NCI-H774 (cell line): ENCODE measurements at places on chromosomes 5 and 9.

- no peak for DNase-seq
These were observed 339.9 kb downstream of the TENT4A start for GRCh38 chr5:7053125-7053524.

GRCh38 chr5:35651002-35651756 lies 33.5 kb downstream of the SPEF2 start:
- DNase-seq, result no peak

DNA sequence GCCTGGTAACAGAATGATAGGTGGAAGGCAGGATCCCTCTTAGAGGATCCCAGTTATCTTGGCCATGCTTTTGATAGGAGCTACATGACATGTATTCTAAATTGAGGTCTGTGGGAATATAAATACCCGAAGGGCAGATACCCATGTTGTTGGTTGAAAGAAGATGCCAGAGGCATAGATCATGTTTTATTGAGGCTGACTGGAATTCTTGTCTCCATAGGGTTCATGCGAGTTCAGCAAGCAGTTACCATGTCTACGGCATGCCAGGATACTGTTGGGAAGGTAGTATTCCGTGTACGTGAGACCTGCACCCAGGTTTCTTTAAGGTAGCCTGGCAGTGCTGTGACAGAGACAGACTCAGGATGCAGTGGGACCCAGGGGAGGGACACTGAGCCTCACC lies 230.7 kb downstream of the NR3C1 start:
- DNase-seq, result no peak

GRCh38 chr5:36300191-36300926 lies 1.3 kb downstream of the RANBP3L start:
- DNase-seq, result no peak

GRCh38 chr9:134333234-134333873 lies 7.1 kb downstream of the RXRA start:
- DNase-seq, result no peak

DNA sequence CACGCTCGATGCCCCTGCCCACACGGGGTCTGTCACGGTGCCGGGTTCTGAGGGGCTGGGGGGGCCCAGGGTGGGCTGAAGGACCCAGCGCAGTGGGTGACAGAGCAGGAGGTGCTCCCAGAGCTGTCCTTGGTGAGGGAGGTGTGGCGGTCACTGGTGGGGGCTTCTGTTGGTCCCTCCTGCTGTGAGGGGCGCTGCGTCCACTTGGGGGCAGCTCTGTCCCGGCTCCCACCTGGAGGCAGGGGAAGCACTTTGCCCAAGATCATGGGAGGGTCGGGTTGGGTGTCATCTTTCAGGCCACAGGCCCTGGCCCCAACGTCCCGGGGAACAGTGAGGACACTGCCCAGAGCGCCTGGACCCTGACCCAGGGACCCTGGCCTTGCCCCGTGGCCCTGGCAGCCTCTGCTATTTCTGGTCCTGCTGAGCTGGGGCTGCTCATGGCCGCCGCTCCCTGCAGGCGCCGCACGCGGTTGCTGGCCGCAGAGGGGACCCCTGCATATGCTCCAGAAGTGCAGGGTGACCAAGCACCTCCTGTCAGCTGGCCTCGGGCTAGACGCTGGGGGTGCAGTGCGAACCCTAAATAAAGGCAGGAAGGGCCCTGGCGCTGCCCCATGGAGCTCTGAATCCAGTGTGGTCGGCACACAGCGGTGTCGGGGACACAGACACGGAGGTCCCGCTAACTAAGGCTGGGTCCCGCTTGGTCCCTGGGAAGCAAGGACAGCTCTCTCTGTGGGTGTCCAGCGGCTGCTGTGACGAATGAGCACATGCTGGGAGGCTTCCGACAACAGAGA lies 11.6 kb upstream of the RNU6ATAC start:
- no peak for DNase-seq

DNA sequence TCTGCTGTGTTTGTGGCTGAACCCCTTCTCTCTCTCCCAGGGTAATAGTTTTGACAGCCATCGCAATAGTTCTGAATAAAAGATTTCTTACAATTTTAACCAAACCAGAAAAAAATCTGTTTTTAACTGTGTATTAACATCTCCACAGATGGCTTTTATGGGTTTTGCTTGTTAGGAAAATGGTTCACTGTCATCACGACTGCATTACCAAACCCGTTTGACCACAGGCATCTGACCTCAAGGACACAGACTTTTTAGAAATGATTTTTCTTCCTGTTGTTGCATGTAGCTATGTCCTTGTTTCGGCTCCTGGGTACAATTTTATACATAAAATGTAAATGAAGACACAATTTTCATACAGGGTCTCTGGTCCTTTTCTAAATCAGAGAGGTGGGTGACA lies 316.1 kb downstream of the IRX1 start:
- no peak for DNase-seq

- DNase-seq, result no peak
These were observed 36.8 kb downstream of the IQGAP2 start for GRCh38 chr5:76439929-76440328.

GRCh38 chr5:151569132-151570046 lies 21.7 kb downstream of the FAT2 start:
- no peak for DNase-seq

DNA sequence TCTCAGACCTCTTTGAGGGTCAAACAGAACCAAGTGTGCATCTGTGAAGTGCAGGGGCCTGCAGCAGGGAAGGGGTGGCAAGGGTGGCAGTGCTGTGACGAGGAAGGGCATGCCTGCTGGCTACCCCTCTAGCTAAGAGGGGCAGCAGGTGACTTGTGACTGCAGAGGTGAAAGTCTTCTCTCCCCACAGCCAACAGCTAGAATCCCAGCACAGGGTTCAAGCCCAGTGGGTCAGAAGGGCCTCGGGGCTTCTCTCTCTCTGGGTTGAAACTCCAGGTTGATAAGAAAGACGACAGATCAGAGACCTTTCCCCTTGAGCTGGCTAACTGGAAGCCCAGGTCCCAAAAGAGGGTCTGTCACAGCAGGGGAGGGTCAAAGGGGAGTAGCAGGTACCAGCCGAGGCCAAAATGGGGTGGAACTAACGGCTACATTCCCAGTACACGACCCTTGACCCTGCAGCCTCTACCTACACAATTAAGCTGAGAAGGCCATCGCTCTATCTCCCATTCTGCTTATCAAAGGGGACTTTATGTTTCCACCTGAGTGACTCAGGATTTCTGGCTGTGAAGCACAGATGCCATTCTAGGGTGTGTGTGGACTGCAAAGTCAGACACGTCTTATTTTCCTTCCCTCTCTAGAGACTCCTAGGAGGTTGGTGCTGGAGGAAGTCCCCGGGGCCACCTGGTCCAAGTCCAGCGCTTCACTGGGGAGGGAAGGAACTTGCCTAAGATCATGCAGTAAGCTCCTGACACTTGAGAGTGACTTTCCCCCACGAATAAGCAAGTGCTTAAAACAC lies 14.6 kb downstream of the ANKS6 start:
- no peak for DNase-seq

- DNase-seq, result peak; percentile 74
These were observed 41.7 kb downstream of the KLF4 start for GRCh38 chr9:107447834-107448233.

GRCh38 chr5:172542651-172543131 lies 88.4 kb upstream of the SH3PXD2B start:
- no peak for DNase-seq

DNA sequence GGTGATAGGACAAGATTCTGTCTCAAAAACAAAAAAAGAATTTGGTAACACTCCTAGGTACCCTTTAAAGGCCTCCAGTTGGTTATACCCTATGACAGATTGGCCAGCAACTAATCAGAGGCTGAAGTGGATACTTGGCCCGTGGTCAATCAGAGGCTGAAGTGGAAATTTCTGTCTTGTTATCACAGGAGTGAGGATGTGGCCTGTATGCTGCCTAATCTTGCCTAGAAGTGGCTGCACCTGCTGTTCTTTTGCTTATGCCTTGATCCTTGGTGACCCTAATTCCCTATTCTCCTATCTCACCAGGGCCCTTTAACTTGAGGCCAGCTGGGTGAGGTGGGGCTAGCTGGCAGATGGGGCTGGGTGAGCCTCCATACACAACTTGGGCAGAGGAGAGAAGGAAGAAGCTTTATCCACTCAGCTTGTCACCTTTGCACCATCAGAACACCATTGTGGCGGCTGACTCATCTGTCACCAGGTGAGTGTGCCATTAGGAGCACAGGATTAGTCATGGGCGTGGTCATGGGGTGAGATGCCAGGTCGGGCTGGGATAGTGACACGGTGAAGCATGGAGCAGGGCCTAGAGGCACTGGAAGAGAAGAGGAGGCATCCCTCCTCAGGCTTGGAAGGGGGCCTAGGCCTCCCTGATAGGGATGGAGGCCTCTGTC lies 41.5 kb downstream of the SAR1B start:
- DNase-seq, result no peak

DNA sequence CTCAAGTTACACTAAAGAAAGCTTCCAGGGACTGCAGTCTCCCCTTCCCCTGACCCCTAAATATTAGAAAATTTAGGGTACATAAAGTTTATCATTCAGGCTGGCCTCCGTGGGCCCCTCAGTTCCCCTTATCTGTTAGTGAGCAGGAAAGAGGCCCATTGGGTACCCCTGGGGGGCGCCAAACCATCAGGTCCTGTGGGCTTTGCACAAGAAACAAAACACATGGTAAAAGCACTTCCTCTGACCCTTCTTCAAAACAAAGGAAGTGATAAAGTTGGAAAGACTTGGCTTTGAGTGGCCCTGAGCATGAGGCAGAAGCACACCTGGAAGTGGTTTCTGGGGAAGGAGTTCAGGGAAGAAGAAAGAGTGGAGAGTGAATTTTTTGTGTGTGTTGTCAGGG lies 213.0 kb downstream of the SMARCA2 start:
- DNase-seq, result no peak

GRCh38 chr9:86486891-86487837 lies 133.0 kb upstream of the TUT7 start:
- DNase-seq, result peak; percentile 1

DNA sequence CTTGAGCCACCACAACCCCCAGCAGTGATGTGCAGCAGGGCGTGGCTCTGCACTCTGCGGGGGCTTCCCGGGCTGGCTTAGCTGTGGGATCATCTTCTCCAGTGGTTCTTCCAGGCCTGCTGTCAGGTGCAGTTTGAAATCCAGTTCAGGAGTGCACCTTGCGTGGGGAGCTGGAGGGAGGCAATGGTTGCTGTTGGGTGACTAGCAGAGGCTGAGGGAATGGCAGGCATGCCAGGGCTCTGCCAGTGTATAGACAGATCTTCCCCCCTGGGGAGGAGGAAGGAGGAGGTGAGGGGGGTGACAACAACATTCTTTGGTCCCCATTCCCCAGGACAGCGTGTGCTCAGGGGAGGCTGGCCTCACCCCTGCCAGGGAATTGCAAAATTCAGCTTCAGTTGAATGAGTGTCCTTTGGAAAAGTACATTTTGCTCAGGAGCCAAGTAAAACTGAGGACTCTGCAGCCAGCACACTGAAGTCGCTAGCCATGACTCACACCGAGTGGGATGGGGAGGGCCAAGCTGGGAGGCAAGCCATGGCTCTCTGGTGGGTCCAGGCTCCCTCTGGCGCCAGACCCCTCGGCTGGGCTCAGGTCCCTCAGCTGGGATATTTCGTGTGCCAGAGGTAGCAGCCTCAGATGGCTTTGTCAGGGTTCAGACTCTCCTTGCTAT lies 35.0 kb downstream of the ERGIC1 start:
- no peak for DNase-seq

DNA sequence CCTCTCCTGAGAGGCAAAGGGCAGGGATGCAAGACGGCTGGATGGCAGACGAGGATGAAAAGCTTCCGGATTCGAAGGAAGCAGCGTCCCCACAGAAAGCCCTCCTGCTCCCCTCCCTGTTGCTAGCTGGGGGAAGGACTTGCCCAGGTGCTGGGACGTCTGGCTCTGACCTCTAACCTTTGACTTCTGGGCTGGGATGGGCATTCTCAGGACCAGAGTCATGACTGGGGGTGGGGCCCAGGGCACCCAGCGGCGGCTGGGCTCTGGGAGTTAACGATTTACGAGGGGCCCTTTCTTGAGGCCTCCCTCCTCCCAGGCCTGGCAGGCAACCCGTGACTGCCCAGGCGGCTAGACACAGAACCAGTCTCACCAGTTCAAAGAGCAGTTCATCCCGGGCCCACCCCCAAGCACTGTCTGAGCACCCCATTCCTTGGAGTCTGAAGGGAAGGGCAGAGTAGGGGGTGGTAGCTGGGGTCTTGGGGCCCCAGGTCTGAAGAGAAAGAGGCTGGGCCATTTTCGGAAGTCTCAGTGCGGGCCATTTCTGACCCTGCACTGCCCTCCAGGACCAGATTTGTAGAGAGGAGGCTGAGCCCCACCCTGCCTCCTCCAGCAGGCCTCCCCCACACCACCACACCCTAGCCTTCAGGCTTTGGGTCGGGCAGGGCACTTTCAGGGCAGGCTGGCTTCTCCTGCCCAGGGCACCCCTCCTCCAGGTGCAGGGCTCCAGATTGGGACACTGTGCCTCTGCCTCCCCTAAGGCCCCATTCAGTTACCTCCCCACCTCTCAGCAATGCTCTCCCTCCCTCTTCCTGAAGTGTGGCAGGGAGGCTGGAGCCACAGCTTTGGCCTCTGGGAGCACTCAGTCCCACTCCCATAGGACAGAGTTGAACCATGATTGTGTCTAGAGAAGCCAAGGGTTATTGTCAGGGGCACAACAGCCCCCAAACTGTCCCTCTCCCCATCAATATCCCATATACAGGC lies 5.0 kb upstream of the CXXC5 start:
- no peak for DNase-seq

- no peak for DNase-seq
These were observed 503.6 kb upstream of the PAPPA start for GRCh38 chr9:115649991-115650472.

DNA sequence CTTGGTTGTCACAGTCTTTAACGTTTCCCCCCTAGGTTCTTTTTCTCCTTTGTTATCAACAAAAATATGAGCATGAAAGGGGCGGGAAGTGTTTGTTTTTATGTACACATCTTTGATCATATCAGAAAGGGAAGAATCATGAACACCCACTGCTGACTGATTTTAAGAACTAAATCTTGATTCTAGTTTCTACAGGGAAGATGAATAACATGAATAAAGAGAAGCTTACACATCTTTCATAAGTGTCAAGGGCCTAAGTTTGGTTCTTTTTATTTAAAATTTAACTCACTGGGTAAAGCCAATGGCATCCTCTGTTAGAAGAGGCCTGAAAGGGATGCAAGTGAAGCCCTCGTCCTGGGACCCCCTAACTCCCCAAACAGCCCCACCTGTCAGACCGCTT lies 14.8 kb upstream of the CTNNA1 start:
- no peak for DNase-seq

DNA sequence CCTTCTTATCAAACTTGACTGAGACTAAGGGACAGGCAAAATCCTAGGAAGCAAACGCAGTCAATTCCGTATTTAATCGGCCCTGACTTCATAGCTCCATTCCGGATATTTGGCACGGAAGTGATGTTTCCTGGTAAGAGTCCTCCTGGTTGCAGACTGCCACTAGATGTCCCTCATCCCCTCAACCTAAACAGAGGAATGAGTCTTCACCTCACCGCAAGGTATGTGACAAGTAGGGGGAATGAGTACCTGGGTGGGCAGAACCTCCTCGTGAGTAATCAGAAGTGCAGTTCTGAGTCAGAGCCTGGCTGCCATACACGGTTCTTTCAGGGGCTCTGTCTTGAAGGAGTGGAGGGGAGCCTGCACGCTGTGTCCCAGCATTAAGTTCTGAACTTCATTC lies 173.6 kb downstream of the MUSK start:
- DNase-seq, result no peak
